ENCODE measurements at places on chromosomes 2 and 18.

DNA sequence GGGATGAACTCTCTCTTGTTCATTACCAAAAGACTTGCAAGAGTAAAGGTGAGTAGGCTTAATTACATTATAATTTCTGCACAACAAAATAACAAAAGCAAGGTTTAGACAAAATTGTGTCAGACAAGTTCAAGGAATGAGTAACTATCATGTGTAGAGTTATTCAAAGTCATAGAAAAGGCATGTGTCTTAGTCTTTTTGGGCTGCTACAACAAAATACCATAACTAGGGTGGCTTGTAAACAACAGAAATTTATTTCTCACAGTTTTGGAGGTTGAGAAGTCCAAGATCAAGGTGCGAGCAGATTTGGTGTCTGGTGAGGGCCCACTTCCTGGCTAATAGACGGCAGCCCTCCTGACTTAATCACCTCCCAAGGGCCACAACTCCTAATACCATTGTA, 37.6 kb downstream of the IL1R2 start:
- DNase-seq: no peak

DNA sequence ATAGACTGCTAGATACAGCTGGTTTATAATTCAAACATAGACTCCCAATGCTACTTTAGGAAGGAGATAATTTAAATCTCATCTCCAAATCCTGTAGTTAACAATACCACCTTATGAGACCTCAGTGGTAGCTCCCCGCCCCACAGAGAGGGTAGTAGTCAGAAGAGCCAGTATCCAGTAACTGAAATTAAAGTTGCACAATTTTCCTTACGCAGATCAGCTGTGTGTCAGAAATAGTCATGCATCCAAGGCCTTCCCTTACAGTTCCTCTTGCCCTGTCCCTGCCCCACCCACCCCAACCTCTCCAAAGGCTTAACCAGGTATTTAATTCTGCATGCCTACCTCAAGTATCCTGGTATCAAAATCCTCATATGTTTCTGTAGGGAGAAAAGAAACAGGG, 15.5 kb downstream of the MRPS5 start:
- DNase-seq: no peak

- DNase-seq: no peak
Observed at GRCh38 chr2:37802211-37802752, 122.8 kb upstream of the RMDN2 start.

GRCh38 chr2:121723316-121723715, 13.4 kb downstream of the NIFK start:
- DNase-seq: no peak

DNA sequence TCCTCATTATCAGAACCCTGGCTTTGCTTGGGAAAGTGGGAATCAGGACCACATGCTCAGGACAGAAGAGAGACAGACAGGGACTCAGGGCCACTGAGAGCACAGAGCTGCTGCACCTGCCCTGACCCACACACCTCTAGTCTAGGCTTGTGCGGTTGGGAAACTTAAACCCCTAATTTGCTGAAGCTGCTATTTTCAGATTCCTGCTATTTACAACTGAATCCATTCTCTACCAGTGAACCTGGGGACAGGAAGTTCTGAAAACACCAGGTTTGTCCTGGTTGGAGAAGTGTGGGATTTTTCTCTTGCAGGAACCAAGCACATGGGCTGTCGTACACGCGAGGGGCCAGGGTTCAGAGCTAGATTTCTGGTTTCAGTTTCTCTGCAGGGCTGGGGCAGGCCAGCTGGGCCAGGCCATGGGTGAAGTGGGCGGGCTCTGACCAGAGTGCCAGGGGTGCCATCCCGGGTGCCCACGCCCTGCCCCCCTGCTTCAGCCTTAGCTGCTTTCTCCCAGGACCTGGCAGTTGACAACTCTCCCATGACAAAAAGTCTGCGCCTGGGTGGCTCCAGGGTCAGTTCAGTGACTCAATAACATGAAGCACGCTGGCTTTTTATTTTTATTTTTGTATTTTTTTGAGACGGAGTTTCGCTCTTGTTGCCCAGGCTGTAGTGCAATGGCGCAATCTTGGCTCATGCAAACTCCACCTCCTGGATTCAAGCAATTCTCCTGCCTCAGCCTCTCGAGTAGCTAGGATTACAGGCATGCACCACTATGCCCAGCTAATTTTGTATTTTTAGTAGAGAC, 51.3 kb upstream of the SLC1A4 start:
- no peak for DNase-seq

DNA sequence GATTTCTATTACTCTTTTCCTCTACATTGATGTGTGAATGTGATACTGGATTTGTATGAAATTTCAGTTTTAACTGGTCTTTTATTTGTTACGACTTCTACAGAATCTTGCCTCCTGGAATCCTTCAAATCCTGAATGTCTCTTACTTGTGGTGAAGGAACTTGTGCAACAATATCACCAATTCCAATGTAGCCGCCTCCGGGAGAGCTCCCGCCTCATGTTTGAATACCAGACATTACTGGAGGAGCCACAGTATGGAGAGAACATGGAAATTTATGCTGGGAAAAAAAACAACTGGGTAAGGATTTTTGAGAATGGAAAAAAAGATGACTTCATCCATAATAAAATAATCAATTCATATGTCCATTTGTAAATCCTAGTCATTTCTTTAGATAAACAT, 134.6 kb downstream of the BABAM2 start:
- no peak for DNase-seq

- no peak for DNase-seq
Observed at GRCh38 chr18:79508565-79509535, 113.1 kb downstream of the NFATC1 start.

DNA sequence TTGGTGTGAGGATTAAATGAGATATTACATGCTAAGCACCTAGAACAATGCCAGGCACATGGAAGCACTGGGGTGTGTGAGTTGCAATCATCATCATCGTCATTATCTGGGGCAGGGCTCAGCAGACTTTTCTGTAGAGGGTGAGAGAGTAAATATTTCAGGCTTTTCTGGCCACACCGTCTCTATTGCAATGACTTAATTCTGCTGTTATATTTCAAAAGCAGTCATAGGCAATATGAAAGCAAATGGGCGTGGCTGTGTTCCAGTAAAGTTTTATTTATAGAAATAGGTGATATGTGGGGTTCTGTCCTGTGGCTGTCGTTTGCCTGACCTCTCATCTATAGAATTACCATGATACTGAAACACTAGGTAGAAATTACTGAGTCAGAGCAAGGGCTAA, 60.6 kb downstream of the IL1R2 start:
- no peak for DNase-seq

DNA sequence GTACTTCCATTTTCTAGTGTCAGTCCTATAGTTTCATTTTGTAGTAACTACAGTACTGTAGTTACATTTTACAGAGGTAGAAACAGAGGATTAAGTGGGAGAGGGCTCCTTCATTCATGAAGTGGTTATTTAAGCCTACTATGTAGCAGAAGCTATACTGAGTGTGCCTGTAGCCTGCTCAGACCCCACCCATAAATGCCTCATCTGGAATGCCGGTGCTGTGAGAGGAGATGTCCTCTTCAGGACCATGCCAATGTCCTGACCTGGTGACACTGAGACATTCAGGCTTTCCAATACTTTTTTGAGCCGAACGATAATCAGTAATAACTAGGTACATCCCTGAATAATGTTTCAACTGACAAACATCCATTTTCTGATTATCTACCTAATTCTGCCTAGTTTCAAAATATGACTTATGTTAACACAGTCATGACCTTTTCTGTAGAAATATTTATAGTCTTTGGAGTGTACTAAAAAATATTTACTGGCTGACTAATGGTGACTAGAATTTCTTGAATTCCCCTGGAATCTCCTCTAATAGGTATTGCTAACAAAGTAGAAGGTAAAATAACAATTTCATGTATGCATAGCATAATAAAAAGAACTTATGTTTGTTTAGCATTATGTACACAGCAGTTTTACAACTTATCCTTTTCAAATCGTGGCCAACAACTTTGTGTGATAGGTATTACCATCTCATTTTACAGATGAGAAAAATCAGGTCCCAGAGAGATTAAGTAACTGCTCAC, 10.2 kb upstream of the ARHGAP28 start:
- DNase-seq: no peak

- DNase-seq: no peak
Observed at GRCh38 chr2:186709529-186710450, 15.9 kb downstream of the FAM171B start.

DNA sequence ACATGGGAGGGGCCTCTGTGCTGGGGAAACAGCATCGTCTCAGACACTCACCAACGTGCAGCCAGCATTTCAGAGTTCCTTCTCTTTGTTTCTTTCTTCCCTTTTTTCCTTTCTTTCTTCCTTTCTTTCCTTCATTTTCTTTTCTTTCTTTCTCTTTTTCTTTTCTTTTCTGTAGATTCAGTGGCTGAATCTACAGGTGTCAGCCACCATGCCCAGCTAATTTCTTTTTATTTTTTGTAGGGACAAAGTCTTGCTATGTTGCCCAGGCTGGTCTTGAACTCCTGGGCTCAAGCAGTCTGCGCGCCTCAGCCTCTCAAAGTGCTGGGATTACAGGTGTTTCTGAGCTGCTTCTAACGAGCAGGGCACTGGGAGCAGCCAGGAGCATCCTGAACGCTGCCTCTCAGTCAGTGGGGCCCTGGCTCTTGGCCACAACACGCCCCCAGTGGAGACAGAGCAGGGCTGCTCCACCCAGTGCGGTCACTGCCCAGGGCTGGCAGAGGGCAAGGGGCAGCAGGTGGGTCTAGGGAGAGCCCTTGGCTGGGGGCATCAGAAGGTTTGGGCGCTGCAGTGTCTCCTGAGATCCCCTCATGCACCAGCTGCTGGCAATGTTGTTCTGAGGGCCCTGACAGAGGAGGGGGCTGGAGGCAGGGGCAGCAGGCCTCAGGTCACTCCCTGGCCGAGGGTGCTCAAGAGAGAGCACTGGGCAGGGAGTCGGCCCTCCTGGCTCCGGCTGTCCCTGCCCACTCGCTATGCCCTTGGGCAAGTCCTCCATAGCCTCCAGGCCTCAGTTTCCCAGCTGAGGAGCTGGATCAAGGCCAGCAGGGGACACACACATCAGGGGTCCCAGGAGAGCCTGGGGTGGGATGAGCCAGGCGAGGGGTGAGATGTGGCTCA, 4.7 kb upstream of the KLHL30 start:
- no peak for DNase-seq

DNA sequence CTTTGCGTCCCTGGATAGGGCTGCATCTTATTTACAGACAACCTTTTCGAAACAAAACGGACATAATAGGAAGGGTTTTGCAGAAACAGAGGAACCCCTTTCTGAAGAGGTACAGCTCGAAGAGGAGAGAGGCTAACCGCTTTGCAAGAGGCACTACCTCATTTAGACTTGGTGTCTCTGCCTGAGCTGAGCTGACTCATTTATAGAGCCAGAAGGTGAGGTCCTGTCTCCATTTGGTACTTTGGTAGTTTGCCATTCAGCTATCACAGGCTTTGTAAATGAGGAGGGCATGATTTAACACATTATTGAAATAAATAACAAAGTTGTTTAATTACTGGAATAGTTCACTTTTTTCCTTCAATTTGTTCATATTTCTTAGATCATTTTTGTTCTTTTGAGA, 2.2 kb upstream of the NXPH2 start:
- DNase-seq: no peak

DNA sequence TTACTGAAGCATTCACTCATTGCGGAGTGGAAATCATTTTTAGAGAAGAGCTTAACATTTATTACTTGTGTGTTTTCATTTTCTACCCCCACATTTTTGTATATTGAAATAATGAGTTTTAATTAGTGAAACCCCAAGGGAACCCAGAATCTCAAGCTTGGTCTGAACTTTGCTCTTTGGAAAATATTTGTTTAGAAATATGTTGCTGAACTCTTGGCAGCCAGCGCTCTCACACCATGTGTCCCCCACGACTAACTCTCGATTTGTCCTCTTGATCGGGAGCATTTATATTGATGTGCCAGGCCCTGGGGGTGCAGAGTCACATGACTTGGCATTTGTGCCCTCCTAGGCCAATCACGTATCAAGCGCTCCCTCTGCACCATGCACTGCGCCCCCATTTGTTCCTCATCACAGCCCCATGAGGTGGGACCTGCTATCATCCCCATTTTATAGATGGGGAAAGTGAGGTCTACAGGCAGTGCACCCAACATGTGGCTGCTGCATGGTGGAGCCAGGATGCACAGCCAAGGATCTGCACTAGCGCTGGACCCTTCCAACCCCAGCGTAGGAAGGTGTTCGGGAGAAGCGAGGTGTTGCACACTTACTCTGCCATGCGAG, 149.7 kb downstream of the NCK2 start:
- no peak for DNase-seq

DNA sequence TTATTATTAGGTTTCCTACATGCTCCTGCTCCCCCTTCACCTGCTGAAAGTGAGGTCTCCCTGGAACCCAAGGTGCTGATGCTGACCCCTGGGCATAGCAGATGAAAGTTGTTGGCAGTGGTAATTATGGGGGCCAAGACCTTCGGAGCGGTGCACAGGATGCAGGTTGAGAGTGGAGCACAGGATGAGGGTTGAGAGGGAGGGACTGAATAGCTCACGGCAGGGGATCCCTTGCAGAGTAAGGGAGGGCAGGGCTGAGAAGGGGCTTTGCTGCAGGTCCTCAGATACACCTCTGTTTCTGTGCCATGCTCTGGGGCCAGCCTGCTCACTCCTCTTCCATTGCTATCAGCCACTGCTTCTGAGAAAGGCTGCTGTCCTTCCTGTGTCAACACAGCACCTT, 163.3 kb downstream of the FHOD3 start:
- DNase-seq: peak; percentile 38

- no peak for DNase-seq
Observed at GRCh38 chr2:37323176-37323780, 1.4 kb downstream of the PRKD3 start.

- DNase-seq: no peak
Observed at GRCh38 chr2:33457556-33458247, 18.7 kb upstream of the RASGRP3 start.

DNA sequence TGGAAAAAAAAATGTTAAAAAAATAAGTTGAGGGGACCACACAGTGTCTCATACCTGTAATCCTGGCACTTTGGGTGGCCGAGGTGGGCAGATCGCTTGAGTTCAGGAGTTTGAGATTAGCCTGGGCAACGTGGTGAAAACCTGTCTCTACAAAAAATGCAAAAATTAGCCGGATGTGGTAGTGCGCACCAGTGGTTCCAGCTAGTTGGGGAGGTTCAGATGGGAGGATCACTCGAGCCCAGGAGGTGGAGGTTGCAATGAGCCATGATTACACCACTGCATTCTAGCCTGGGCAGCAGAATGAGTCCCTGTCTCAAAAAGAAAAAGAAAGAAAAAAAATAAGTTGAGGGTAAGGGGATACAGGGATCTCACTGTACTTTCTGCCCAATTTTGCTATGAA, 6.1 kb upstream of the KYNU start:
- DNase-seq: no peak

Data from WTC11 (cell line).